ENCODE measurements at places on chromosomes 4 and X.
A peak's percentile ranks its signal among the peaks of the same experiment; 100 is the strongest.

DNA sequence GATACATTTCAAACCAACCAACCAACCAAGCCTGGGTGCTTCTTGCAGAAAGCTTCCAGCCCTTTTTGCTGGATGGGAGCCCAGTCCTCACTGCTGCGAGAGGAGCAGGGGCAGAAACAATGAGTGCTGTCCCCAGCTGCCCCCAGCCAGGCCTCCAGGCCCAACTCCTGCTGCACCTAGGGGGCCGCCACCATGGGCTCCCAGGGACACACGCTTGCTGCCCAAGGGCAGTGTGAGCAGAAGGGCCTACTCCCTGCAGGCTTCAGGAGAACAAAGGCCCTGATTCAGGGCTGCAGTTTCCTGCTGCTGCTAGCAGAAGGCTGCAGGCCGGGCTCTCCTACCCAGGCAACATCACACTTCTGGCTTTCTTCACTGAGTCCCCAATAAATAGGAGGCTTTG is 37.7 kb upstream of the ENPP6 start:
- DNase-seq, result no peak

GRCh38 chrX:78650906-78651437 is 8.2 kb downstream of the RTL3 start:
- no peak for DNase-seq

- DNase-seq, result no peak
These were observed 287.5 kb downstream of the FBXW7 start for GRCh38 chr4:152248347-152248746.

DNA sequence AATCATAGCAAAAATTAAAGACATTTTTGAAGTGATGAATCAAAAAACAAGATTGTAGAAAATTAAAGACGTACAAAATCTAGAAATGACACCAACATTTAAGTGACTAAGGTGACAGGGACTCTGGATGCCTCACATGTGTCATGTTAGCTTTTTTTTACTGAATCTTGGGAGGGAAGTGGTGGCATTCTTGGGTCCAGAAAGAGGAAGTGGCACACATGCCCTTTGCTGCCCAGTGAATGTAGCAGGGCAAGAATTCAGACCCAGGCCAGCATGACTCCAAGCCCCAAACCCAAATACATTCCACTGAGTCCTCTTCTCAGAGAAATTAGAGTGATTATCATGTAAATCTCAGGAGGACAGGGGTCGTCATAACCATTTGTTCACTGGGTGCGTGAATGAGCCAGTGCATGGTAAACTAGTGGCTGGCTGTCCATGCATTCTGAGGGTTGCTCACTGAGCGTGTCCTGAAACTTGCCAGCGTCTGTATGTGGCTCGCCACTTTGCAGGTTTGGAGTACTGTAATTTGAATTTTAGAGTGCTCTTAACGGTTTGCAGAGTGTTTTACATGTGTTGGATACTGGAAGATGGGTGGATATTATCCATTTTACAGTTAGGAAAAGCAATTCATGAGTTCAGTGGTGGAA is 55.4 kb upstream of the TBC1D14 start:
- no peak for DNase-seq

DNA sequence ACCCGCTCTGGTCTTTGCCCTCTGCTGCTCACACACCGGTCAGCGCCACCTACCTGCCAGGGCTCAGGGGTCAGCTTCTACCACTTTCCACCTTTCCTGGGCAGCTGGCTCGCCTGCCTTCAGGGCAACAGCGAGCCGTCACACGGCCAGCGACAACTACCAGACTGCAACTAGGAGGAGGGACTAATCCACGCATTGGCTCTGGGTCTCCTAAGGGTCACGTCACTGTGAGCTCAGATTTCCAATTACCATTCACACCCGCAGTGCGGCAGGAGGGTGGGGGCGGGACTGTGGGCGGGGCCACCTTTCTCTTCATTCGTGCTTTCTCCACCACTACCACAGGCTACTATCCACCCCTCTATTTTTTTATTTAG is at the start of gene BEX5:
Gene BEX5 (minus strand): TSS at position 172 of the 374 bp plus-strand sequence. CDS start 1,712 bp downstream, outside the sequence.
- DNase-seq, result no peak

DNA sequence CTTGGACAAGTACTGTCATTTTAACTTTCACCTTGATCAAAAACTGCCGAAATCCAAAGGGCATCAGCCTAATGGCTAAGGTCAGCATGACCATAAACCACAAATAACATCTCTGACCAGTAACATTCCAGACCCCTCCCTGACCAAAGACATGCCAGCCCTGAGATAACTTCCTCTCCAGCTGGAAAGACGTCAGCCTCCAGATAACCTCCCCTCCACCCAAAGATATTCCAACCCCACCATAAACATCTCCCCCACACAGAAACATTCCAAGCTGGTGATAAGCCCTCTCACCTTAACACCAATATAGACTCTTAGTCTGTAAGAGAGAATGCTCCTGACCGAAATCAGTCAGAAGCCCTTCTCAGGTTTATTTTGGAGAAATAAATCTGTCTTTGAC is 7.4 kb downstream of the PPP1R2C start:
- no peak for DNase-seq

DNA sequence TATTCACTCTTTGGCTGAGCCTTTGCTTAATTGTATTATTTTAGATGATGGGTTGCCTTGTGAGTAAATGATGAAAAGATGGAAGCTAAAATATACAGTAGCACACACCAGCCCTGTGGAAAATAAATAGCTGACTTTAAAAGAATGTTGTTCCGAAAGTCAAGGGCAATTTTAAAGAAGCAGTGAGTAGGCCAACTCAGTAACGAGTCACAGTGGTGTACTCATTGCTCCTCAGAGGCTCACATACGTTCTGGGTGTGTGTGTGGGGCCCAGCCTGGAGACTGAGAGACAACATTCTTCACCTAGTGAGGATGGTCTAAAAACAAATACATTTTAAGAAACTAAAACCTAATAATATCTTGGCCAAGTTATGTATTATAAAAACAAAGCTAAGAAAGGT is 640.3 kb downstream of the TRIML1 start:
- DNase-seq, result no peak

DNA sequence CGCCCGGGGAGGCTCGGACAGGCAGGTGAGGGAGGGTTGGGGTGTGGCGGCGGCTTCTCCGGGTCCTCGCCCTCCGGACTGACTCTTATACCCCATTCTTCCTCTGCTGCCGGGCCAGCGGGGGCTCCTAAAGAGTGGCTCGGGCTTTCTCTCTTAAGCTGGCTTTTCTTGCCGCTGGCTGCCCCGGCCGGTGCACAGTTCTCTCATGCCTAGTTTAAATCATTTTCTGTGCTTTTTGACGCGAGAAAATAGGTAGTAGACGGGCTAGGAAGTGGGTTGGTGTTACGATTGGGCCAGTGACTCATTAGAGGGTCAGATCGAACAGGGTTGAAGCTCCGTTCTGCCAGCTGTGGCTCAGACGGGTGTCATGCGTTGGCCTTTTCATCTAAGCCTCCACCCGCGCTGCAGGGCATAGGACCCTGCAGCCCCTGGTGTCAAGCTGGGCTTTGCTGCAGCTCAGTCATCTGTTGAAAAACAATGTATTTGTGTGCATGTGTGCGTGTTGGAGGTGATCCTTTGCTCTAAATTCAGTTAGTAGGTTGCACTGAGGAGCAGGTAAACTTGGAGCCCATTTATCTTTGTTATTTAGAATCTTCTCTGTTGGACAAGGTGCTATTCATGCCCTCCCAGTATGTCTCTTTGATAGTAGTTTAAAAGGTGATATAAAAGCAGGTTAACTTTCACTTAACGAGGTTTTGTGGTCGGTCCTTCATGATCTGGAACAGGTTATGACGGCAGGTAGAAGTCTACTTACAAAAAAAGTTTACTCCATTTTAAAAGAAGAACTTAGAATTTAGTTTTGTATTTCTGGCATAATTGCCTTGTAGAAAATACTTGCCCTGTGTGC is 802 bp downstream of the BMP2K start:
- DNase-seq, result peak; percentile 10

GRCh38 chrX:45907786-45908185 is 637.4 kb downstream of the ZNF674 start:
- no peak for DNase-seq

GRCh38 chr4:70559924-70560323 is 32.1 kb upstream of the AMBN start:
- DNase-seq, result no peak

DNA sequence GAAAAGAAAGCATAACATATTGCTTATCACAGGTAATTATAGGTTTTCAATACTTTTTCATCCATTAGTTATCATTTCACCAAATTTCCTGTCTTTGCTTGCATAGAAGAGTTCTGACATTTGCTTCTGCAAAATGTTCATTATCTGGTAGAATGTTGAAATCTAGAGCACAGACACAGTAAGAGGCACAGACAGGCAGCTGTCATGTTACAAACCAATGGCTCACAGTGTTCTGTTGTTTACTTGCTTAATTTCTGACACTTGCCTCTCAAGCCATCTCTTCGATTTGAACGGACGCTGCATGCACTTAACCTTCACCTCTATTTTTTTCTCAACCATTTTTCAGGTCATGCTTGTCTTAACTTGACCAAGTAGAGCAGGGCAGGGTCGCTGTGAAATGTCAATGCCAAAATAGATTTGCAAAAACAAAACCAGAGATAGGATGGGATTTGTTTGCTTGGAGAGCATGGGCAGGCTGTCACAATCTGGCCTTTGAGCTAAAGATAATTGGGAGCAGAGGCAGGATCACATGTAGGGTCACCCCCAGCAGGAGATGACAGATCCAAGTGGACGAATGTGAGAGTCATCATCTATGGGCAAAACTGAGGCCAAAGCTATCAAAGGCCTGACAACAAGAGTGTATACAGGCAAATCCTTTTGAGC is 292.3 kb downstream of the SMARCA1 start:
- no peak for DNase-seq

- no peak for DNase-seq
These were observed 13.2 kb downstream of the TLR8 start for GRCh38 chrX:12919620-12920019.

DNA sequence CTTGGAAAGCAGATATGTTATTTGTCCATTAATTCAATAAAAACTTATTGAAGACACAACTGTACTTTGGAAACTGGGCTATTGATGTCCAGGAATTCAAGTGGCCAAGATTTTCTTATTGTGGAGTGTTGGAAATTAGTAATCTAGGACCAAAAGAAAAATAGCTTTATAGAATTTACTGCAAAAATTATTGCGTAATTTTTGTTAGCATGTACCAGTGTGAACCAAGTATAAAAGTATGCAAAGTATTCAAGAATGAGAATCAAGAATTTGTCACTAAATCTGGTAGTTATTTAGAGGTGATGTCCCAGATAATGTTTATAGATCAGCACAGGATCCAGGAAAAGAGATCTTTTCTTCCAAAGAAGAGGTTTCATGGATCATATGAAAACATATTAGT is 468.9 kb upstream of the CTSO start:
- no peak for DNase-seq

- DNase-seq, result no peak
These were observed 42.7 kb downstream of the NHSL2 start for GRCh38 chrX:71953391-71953790.

DNA sequence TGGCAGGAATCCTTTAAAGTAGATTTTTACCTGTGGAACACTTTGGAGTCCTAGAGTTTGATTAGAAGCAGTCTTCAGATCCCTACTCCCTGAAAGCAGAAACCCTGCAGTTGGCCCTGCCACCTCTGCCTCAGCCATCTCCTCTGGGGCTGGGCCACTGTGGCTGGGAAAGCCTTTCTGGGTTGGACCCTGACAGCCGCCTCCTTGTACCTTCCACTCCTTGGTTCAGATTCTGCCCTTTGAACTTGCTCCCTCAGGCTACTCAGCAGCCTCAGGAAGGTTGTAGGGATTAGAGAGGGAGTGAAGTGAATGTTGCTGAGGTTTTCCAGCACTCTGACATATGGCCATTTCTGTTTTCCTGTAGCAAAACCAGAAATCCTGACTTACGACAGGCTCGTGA is 65.5 kb downstream of the KIT start:
- no peak for DNase-seq

GRCh38 chr4:35250761-35251160 is 993.6 kb downstream of the ARAP2 start:
- no peak for DNase-seq

- no peak for DNase-seq
These were observed 12.7 kb upstream of the HPF1 start for GRCh38 chr4:169770416-169770815.

DNA sequence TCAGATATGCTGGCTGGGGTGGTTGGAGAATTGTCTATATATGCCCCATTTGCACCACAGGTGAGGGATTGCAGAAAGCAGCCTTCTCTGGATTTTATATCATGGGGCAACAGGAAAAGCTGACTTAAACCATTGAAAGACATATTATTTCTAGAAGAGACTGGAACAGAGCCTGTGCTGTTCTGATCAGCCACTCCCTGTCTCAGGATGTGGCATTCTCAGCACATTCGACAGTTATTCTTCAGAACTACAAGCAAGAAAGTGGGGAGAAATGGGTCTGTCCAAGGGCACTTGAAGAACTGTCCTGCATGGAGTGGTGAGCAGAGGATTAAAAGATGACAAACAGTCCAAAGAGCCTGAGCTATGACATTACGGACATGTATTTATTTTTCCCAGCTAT is 67.8 kb upstream of the EPHA5 start:
- DNase-seq, result no peak

DNA sequence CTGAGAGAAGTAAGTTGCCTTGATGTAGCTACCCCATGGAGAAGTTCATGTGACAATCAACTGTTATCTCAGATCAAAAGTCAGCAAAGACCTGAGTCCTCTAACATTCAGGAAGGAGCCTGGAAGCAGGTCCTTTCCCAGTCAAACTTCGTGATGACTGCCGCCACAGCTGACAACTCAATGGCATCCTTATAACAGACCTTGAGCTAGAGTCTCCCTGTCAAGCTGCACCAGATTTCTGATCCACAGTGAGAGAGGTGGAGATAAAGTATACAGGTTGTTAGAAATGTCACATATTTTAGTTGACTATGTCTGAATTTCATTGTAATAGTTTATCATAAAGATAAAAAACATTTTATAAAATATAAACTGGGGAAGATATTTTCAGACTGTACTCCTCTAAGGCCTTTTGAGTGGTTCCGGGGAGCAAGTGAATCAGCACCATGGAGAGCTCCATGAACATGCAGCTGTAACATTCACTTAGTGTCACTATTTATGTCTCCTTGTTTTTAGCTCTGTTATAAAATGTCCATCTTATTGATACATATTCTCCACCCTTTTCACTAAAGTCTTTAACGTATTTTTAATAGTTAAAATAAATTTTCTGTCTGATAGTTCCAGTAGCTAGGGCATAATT is 1653.5 kb upstream of the AGA start:
- DNase-seq, result no peak

GRCh38 chr4:60502733-60503132 is 697.4 kb upstream of the ADGRL3 start:
- no peak for DNase-seq

GRCh38 chr4:37745946-37746345 is 59.8 kb upstream of the RELL1 start:
- no peak for DNase-seq

DNA sequence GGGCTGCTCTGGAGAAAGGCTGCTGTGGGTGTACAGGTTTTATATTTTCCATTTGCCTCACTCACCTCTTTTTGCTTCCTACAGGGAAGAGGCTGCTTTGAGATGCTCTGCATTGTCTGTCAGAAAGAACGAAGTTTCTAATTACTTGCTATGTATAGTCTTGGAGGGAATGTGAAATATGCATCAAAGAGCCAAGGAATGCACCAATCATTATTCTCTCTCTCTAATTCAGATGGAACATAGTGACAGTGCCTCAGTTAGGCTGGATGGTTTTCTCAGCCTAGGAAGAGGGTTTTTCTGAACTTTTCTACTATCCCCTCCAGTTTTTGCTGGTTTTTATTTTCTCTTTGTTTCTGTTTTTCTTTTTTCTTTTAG is 106.8 kb upstream of the SLC4A4 start:
- no peak for DNase-seq

Measured in stimulated activated CD8-positive, alpha-beta memory T cell treated with anti-CD3 and anti-CD28 coated beads, Interleukin-7, amount 100 ng/mL, for 1 hour (primary cell).